ENCODE measurements at places on chromosomes 4 and X. TPM values are rescaled to one million over a fixed set of nuclear protein-coding genes. Genes with fewer than 3 reads are reported as not detected.

Gene KDR
- not detected for polyA plus RNA-seq

Gene PABPC5
- 0.99 TPM for polyA plus RNA-seq

Gene ITGB1BP2
- 6.8 TPM for polyA plus RNA-seq

Gene VAMP7
- 54.9 TPM for polyA plus RNA-seq

Gene MAGEC3
- 0.06 TPM for polyA plus RNA-seq

Gene PITX2
- 0.56 TPM for polyA plus RNA-seq

Gene HPGD
- not detected for polyA plus RNA-seq

Gene MUC7
- not detected for polyA plus RNA-seq

Gene ARHGAP24
- polyA plus RNA-seq: 21.9 TPM

Gene ZAR1
- not detected for polyA plus RNA-seq

Gene CXCL10
- not detected for polyA plus RNA-seq

Gene LDB2
- 79.7 TPM for polyA plus RNA-seq

Gene UBA6
- 67.9 TPM for polyA plus RNA-seq

Gene SMR3B
- not detected for polyA plus RNA-seq

Gene CHST7
- polyA plus RNA-seq: 2.7 TPM

Gene STK32B
- 5.6 TPM for polyA plus RNA-seq

Gene SSX2B
- not detected for polyA plus RNA-seq

Gene GLRA2
- polyA plus RNA-seq: not detected

Gene DGKK
- polyA plus RNA-seq: not detected

Gene TRIM61
- polyA plus RNA-seq: 1.3 TPM

Gene NKX3-2
- polyA plus RNA-seq: 0.04 TPM

Gene HTN1
- polyA plus RNA-seq: not detected

Gene NAP1L3
- 0.83 TPM for polyA plus RNA-seq

Gene GYPE
- polyA plus RNA-seq: 1.4 TPM

Gene NOX1
- not detected for polyA plus RNA-seq

Gene RGN
- polyA plus RNA-seq: 0.82 TPM

Gene BEND2
- not detected for polyA plus RNA-seq

Gene NLGN4X
- polyA plus RNA-seq: 0.48 TPM

Gene FHIP1A
- polyA plus RNA-seq: 0.49 TPM

Gene CLDN22
- 0.07 TPM for polyA plus RNA-seq

Gene HSD17B11
- polyA plus RNA-seq: 30.8 TPM

Gene CRMP1
- 0.02 TPM for polyA plus RNA-seq

Gene GRID2
- polyA plus RNA-seq: not detected

Gene ZNF280C
- polyA plus RNA-seq: 2.1 TPM

Gene TCEAL7
- polyA plus RNA-seq: 10.2 TPM

Measured in BJ (cell line).